HS-27A (cell line): ENCODE measurements at places on chromosomes 3 and 15.

- no peak for DNase-seq
Observed at GRCh38 chr15:91265416-91265940, 165.4 kb downstream of the SV2B start.

- DNase-seq: no peak
Observed at GRCh38 chr15:31495281-31495680, 168.6 kb downstream of the KLF13 start.

DNA sequence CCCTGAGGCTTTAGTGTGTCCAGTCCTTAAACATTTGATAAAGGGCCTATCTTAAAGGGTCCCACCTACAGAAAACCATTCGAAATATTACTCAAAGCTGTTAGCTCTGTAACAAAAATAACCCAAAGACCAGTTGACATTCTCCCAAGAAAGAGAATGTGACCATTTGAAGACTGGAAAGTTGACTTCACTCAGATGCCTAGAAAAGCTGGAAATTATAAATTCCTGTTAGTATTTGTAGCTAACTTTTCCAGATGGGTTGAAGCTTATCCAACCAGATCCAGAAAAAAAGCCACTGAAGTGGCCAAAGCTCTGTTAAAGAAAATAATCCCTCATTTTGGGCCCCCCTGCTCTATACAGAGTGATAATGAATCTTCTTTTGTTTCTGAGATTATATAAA lies 408.4 kb downstream of the PLOD2 start:
- no peak for DNase-seq

DNA sequence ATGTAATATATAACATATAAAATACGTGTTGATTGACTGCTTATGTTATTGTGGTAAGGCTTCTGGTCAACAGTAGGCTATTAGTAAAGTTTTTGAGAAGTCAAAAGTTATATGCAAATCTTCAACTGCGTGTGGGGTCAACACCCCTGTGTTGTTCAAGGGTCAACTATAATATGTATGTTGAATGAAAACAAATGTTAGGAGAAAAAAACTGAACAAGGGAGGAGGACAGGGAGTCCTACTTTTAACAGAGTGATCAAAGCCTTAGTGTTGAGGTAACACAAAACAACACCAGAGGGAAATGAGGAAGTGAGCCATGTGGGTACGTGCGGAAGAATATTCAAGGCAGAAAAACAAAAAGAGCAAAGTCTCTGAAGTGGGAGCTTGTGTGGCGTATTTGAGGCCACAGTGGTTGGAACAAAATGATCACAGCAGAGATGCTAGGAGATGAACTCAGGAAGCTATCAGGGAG lies 62.5 kb downstream of the SFMBT1 start:
- no peak for DNase-seq

GRCh38 chr15:66089049-66089448 lies 164.5 kb downstream of the MEGF11 start:
- no peak for DNase-seq

DNA sequence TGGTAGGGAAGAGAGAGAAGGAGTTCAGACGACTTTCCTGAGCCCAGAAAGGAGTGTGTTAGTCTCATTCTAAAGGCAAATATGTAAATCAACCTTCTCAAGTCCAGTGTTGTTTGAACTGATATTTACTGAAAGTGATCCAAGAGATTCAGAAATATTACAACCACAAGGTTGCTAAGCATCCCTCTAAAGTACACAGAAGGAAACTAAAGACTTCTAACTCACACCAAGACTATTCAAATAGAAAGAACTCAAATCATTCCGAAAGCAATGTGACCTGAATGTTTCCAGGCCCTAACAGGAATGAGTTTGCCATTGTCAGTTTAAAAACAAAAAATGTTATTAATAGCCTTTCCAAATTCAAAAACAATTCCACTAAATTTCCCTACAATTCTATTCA lies 56.9 kb upstream of the VGLL3 start:
- DNase-seq: no peak
